A549 treated with GW870086 at 1 μM for 4 hours (cell line): ENCODE measurements at places on chromosomes 3 and 15. TPM values are rescaled to one million over a fixed set of nuclear protein-coding genes. Genes with fewer than 3 reads are reported as not detected.

The PDZRN3 gene
- not detected in 5 replicates for total RNA-seq

The SUSD5 gene
- total RNA-seq, result 2.9 to 4.2 TPM (median 3.4 TPM) in 5 replicates

The LYSMD2 gene
- 21.0 to 27.9 TPM (median 26.0 TPM) in 5 replicates for total RNA-seq

The TEX55 gene
- total RNA-seq, result not detected in 5 replicates

The LIPC gene
- total RNA-seq, result 0.06 to 0.21 TPM (median 0.13 TPM) in 4 of 5 replicates, not detected in the other

The TMF1 gene
- 10.6 to 16.9 TPM (median 16.6 TPM) in 5 replicates for total RNA-seq

The GABRG3 gene
- total RNA-seq, result 0.15 to 0.81 TPM (median 0.31 TPM) in 4 of 5 replicates, not detected in the other

The PLSCR2 gene
- not detected in 5 replicates for total RNA-seq

The CCDC50 gene
- total RNA-seq, result 22.5 to 29.2 TPM (median 27.7 TPM) in 5 replicates

The GREM1 gene
- total RNA-seq, result 4.7 to 8.9 TPM (median 6.2 TPM) in 5 replicates

The ITGA11 gene
- total RNA-seq, result 2.7 to 7.0 TPM (median 4.8 TPM) in 5 replicates

The PRTG gene
- 8.4 to 11.6 TPM (median 10.3 TPM) in 5 replicates for total RNA-seq

The DISP2 gene
- total RNA-seq, result 0.58 to 2.5 TPM (median 1.6 TPM) in 5 replicates

The TMEM207 gene
- total RNA-seq, result not detected in 5 replicates

The GOLGA8N gene
- 1.1 to 1.7 TPM (median 1.4 TPM) in 5 replicates for total RNA-seq

The PEX11A gene
- 8.4 to 10.1 TPM (median 8.8 TPM) in 5 replicates for total RNA-seq

The SLC22A14 gene
- total RNA-seq, result not detected in 5 replicates

The IL5RA gene
- total RNA-seq, result 0.10 TPM in 1 of 5 replicates, not detected in the others

The UBAP1L gene
- total RNA-seq, result 0.61 to 0.85 TPM (median 0.65 TPM) in 5 replicates

The SOX14 gene
- total RNA-seq, result not detected in 5 replicates

The HCN4 gene
- 0.22 to 0.37 TPM (median 0.26 TPM) in 5 replicates for total RNA-seq

The ASB14 gene
- not detected in 5 replicates for total RNA-seq

The CD200R1 gene
- total RNA-seq, result 0.06 to 0.09 TPM (median 0.08 TPM) in 4 of 5 replicates, not detected in the other

The HTR3E gene
- not detected in 5 replicates for total RNA-seq
